ENCODE measurements at places on chromosomes 3 and 15.

- no peak for DNase-seq
Observed at GRCh38 chr3:110971010-110971601, 100.5 kb upstream of the NECTIN3 start.

DNA sequence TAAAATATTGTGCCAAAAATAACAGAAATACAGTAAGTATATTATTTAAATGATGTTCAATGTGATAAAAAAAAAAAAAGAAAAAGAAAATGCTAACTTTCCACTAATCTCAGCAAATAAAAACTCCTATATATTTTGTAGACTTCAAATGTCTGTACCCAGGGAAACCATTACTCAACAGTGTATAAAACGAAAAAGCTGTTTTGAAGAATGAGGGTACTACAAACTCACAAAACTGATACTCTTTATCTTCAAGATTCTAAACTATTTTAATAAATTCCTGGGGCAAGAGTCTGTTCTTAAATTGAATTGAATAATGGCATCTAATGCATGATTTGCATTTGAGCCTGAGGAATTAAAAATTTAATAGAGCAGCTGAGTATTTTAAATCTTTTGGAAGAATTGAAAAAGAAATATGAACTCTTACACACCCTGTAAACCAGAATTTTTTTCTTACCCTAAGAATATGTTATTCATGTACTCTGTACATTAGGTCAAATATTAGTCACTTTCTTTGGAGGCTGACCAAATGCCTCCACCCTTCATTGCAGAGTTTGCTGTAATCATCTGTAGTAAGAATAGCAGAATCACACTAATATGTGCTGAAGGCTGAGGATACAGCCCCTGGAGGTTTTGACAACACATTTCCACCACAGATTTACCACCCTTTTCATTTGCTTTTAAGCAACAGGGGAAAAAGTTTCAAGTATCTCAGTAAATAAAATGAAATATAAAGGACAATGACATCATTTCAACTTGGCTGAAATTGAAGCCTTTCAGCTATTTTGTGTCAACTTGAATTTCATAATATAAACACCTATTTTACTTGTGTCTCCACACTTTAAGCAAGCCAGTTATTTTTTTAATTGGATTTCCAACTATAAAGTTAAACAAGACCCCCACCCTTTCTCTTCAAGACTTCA, 79.7 kb downstream of the FBN1 start:
- DNase-seq, result no peak

DNA sequence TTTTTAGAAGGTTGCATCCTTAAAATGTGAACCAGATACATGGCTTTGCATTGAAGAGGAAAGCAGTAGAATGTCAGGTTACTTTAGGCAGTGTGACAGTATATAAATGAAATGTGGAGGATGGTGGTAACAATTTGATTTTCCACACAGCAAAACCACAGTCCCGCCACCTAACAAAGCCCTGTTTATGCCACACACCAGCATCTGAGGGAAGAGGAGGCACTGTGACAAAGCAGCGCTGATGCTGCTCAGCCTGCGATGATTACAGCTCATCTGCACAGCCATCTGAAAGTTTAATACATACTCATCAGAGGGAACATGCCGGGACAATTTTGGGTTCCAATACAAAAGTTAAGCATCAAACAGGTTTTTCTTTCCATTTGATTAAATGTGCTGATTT, 8.9 kb downstream of the RNF7 start:
- no peak for DNase-seq

DNA sequence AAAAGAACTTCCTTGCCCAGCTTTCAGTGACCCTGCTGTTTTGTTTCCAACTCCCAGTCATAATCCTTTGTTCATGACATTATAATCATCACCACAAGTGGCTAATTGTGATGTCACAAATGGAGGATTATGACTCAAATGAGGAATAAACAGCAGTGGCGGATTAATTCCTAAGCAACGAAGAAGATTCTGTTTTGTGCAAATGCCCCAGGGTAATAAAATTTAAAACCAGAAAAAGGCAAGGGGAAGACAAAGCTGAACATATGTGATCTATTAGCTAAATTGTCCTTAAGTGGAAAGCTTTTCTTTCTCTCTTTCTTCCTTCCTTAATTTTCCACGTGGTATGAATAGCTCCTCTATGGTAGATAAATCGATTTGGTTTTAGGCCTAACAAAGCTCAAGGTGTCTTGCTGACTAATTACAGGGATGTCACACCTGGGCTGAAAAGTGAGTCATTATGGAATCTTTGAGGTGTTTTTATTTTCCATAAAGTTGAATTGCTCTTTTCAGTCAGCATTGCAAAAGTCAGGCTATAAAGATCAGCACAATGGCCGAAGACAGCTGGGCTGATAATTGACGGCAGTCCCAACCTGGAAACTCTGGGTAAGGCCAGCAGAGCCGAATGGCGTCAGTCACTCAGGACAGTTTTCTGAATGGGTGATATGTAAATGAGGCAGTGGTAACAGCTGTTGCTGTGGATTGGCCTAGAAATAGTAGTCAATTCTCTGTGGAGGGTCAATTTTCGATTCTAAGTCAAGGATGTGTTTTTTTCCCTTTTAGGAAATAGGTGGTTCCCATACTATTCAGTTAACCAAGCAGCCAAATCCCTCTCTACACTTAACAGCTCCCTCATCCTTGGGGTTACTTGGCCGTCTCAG, 121.5 kb downstream of the PTPRG start:
- DNase-seq, result no peak

- no peak for DNase-seq
Observed at GRCh38 chr3:177538048-177538749, 340.9 kb upstream of the TBL1XR1 start.

DNA sequence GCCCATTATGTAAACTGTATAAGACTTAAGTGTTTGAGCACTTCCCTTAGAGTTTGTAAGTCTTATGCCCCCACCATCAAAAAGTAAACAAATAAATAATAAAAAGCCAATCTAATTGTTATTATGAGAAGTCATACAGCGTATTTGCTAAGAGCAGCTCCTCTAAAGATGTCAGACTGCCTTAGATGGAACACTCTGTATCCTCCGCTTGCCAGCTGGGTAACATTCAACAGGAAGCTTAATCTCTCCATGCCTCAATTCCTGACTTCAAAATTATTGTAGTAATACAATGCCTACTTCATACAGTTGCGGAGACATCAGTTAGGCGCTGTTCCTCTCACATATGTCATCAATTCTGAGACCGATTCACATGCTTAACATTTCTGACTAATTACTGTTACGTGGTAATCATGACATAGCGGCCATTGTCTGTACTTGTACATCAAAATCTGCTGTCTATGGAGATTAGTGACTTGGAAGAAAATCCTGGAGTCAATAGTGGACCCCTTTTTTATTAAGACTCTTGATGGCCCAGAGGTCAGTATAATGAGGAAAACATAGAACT, 417.7 kb downstream of the LPP start:
- no peak for DNase-seq

DNA sequence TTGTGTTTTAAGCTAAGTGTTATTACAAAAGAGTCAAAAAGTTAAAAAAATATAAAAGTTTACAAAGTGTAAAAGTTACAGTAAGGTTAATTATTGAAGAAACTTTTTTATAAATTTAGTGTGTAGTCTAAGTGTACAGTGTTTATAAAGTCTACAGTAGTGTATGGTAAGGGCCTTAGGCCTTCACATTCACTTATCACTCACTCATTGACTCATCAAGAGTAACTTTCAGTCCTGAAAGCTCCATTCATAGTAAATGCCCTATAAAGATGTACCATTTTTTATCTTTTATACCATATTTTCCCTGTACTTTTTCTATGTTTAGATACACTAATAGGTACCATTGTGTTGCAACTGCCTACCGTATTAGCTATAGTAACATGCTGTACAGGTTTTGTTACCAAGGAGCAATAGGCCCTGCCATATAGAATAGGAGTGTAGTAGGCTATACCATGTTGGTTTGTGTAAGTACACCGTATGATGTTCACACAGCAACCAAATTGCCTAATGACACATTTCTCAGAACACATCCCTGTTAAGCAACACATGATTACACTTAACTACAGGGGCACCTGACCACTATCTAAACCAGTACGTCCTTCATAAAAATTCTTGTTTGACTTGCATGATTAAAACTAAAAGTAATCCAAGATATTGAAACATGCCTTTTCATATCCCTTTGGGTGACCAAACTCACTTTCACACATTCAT, 17.2 kb downstream of the RAD18 start:
- DNase-seq, result no peak

DNA sequence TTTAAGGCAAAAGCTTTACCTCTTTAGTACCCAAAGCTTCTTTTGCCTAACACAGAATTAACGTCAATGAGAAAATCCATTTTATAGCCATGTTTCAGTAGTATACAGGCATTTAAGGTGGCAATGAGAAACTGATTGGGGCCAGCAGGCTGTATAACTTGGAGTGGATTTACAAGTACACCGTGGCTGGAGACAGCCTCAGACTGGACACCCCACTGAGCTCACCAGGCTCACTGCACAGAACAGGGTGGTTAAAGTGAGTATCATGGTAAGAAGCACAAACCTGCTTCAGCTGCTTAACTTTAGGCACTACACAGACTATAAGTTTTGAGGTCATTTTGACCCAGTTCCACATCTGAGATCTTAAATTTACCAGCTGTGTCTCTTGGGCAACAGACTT, 8.9 kb downstream of the CPOX start:
- no peak for DNase-seq

GRCh38 chr3:183975981-183976662, 41.6 kb downstream of the ABCC5 start:
- DNase-seq, result no peak

All from activated CD8-positive, alpha-beta memory T cell treated with anti-CD3 and anti-CD28 coated beads for 1 hour (primary cell).